Ovary (tissue), 10 donors: ENCODE measurements at places on chromosomes 3 and 15.

DNA sequence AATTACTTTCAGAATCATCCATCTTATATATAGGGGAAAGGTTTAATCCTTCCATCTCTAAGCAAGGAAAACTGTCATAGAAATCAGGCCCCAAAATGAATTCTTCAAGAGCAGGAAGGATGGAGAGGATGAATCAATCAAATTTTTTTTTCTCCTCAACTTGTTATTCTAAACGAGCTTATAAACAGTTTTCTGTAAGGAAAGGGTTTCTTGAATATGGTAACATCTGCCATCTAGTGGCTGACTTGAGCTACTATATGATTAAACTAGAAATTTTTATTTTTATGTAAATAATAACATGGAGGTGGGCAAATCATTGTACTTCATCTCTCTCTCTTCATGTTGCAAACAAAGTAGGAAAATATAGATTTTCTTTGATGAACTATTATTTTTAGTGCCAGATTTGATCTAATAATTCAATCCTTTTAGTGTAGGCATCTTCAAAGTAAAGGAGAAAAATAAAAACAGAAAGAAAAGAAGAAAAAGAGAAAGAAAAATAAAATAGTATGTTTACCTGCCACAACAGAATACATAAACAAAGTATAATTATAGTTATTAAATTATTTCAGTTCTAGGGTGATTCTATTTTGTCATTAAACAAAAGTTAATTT lies 146.6 kb downstream of the SERPINI1 start:
- no peak for DNase-seq

- DNase-seq: no peak
Observed at GRCh38 chr15:94972314-94972713, 741.0 kb downstream of the MCTP2 start.

- DNase-seq: no peak
Observed at GRCh38 chr15:95626501-95627361, 703.8 kb upstream of the NR2F2 start.

GRCh38 chr3:9079676-9080075 lies 116.4 kb upstream of the RAD18 start:
- no peak for DNase-seq

GRCh38 chr15:48425051-48425450 lies 93.8 kb downstream of the DUT start:
- no peak for DNase-seq

DNA sequence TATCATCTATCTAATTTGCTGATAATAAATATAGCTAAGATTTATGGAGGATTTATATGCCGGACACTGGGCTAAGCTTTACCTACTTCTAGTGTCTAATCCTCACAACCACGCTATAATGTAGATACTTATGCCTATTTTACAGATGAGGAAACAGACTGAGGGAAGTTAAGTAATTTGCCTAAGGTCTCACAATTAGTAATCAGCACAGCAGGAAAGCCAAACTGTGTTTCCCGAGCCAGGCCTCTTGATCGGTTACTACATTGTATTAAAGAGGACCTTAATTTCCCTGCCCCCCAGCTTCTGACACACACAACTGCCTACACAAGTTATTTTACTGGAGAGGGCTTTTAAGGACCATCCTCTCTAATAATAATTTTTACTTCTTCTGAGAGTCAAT lies 40.9 kb downstream of the ONECUT1 start:
- no peak for DNase-seq

GRCh38 chr3:5103743-5104142 lies 18.3 kb upstream of the ARL8B start:
- no peak for DNase-seq

- DNase-seq: no peak
Observed at GRCh38 chr3:133620066-133620784, 41.5 kb downstream of the TOPBP1 start.

- DNase-seq: no peak
Observed at GRCh38 chr3:124229420-124229819, 237.5 kb upstream of the ROPN1 start.

- DNase-seq: no peak
Observed at GRCh38 chr3:126287171-126287535, 70.1 kb downstream of the KLF15 start.

DNA sequence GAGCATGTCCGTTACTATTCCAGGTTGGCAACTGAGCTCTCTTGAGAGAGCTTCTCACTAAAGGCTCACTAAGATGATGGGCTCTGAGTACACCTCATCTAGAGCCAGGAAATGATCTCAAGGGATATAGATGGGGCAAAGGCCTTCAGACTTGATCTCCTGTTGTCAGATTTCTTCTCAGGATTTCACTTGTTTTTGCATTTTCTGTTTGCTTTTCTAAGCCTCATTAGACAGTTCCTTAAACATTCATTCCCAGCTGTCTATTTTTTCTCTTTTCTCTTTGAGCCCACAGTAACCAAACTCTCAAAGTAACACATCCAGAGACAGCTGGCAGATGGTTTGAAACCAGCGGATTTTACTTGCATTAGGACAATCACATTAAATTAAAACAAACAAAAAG lies 28.4 kb upstream of the ARL8B start:
- DNase-seq: no peak

- no peak for DNase-seq
Observed at GRCh38 chr3:23219117-23219516, 16.0 kb downstream of the UBE2E2 start.

GRCh38 chr3:185521349-185522138 lies 22.7 kb upstream of the TMEM41A start:
- no peak for DNase-seq

- no peak for DNase-seq
Observed at GRCh38 chr3:28244491-28244890, 3.1 kb downstream of the CMC1 start.

GRCh38 chr3:66390013-66390412 lies 110.8 kb downstream of the LRIG1 start:
- DNase-seq: no peak

GRCh38 chr3:88059380-88060170 lies 520 bp downstream of the ZNF654 start:
- DNase-seq: peak; percentile 38

DNA sequence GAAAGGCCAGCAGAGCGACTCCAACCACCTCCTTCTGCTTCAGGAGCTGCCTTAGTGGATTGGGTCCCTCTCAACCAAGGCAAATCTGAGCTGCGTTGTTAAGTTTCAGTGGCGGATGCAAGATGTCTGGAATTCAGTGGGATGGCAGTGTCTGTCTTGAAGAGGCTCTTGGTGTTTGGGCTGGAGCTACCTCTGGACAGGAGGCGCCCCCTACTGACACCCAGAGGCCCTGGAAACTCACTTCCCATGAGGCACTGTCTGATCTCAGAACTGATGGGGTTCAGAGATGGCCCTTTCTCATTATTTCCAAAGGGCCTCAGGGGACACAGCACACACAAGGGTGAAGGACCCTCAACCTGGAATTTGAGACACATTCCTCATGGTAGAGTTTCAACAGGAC lies 6.0 kb upstream of the SLC28A1 start:
- peak; percentile 82 for DNase-seq

- no peak for DNase-seq
Observed at GRCh38 chr15:101805605-101806345, 2.5 kb downstream of the OR4F6 start.

DNA sequence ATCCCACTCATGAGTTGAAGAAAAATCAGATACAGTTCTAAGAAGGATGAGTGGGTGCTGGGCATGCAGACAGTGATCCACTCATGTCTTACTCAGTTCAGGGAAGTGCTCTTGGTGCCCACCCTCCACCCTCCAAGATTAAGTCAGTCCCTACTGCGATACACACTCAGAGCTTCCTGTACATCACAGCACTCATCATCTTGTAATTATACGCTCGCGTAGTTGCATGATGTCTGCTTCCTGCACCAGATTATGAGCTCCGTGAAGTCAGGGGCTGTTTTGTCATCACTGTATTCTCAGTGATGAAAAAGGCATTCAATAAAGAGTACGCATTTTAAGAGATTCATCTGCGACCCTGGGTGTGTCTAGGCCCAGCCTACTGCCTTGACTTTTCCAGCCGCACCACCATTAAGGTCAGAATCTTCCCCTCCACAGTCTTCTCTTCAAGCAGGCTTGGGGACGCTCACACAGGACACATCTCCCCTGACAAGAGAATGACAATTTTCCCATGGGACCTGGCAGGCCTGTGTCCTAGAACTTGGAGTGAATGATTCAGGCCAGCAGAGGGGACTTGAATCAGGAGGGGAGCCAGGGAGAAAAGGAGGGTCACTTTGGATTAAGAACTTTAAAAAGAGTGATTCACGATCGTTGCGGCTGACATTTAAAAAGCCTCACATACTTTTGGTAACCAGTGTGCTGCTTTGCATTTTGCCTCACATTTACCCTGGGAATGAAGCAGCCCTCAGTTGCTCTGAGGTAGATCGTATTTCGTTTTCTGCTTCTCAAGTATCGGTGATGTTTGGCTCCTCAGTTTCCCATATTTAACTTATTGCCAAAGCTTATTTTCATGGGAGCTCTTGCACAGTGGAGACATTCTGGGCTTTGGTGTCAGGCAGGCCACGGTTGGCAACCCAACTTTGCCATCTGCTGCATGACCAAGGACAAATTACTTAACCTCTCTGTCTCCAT lies 7.9 kb upstream of the PDE8A start:
- DNase-seq: no peak

DNA sequence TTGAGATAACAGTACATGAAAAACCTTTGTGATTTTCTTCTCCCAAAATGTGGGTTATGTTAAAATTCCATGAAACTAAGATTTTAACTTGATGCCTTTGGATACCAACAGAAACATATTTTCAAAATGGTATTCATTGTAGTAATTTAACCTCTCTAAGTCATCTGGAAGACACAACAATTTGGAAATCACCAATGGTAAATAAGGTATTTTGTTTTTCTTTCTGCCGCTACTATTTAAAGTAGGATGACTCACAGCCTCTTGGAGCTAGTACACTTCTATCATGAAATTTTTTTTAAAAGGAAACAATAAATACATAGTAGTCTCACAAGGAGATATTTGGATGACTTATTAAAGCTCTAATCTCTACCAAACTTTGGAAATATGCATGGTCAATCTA lies 291.6 kb upstream of the VEPH1 start:
- DNase-seq: no peak

DNA sequence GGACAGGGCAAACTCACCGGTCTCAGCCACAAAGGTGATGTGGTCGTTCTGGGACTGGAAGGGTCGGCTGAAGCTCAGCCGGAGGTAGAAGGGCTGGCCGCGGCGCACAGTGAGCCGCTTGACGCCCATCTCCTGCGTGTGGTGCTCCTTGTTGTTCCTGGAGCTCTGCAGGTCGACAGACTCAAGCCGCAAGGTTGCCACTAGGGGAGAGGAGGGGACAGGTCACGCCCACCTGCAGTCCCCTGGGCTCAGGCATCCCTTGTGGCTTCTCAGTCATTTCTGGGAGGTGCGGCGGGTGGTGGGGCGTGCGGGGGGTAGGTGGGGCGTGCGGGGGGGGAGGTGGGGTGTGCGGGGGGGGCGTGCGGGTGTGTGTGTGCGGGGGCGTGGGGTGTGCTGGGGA lies 26.7 kb upstream of the TGM5 start:
- DNase-seq: no peak

DNA sequence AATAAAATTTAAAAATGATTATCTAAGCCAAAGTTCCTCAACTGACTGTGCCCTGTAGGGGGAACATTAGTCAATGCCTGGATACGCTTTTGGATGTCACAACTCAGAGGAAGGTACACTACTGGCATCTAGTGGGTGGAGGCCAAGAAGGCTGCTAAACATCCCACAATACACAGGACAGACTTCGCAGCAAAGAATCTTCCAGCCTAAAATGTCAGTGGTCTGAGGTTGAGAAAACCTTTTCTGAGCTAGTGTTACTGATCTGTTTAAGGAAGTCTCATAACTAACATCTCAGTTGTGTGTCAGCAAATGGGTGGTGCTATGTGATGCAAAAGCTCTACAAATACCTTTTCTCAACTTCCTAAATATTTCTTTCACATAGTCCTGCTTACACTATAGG lies 20.9 kb upstream of the LDHAL6B start:
- DNase-seq: no peak

- DNase-seq: no peak
Observed at GRCh38 chr3:23567917-23568316, 237.8 kb upstream of the UBE2E1 start.

- no peak for DNase-seq
Observed at GRCh38 chr3:151347432-151347831, 18.1 kb upstream of the P2RY13 start.

- peak; percentile 86 for DNase-seq
Observed at GRCh38 chr15:51104512-51104911, 9.8 kb upstream of the TNFAIP8L3 start.

- no peak for DNase-seq
Observed at GRCh38 chr15:92711457-92711831, 55.9 kb upstream of the FAM174B start.

DNA sequence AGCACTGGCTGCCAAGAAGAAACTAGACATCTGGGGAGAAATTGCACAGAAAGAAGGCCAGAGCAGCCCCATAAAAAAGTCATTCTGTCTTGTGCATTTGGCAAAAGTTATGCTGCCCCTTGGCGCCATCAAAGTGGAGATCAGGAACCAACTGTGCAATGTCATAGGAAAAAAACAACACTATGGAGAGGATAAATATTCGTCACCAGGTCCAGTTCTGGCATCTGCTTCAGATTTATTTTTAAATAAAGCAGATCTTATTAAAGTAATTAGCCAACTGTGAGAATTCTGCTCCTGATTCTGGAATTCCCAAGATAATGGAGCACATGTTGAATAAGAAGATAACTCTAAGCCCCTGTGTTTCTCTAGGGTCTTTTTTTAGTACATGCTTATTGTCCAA lies 500.0 kb upstream of the IL12A start:
- no peak for DNase-seq

DNA sequence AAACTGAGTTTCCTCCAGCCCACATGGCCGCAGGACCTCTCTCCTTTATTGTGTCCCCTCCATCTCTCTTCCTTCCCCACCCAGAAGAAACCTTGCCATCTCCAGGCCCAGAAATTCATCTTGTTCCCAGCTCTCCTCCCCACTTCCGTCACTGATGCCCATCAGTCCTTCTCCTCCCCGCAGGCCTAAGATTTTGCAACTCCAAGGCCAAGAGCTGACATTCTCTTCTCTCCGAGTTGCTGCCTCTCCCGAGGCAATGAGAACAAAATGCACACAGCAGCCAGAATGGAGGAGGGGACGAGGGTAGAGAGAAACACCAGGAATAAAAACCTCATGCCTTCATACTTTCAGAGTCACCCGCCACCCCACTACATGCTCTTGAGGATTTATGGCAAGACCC lies 526.5 kb upstream of the PROK2 start:
- DNase-seq: no peak

DNA sequence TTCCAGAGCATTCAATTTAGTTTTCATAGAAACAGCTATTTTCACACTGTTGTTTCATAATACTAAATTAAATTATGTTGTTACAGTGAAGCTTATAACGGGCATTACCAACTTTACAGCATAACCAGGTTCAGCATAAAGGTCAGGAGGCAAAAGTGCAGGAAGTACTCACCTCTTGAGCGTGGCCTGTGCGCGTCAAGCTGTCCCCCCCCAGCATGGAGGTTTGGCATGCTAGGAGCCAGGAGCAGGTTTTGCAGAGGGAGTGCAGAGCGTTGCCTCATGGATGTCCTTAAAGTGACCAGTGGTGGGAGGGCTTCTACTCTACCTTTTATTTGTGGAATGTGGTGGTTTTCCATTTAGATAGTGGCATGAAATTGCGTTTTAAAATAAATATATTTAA lies 104.4 kb downstream of the EEFSEC start:
- DNase-seq: no peak
